Putamen (tissue), 1 donor: ENCODE measurements at places on chromosomes 2 and 18.

GRCh38 chr18:79922971-79923411 is 28.5 kb downstream of the SLC66A2 start:
- DNase-seq, result no peak

- DNase-seq, result no peak
Observed at GRCh38 chr2:215598376-215598975, 162.6 kb upstream of the FN1 start.

GRCh38 chr2:235002198-235003095 is 50.6 kb downstream of the SH3BP4 start:
- DNase-seq, result no peak

DNA sequence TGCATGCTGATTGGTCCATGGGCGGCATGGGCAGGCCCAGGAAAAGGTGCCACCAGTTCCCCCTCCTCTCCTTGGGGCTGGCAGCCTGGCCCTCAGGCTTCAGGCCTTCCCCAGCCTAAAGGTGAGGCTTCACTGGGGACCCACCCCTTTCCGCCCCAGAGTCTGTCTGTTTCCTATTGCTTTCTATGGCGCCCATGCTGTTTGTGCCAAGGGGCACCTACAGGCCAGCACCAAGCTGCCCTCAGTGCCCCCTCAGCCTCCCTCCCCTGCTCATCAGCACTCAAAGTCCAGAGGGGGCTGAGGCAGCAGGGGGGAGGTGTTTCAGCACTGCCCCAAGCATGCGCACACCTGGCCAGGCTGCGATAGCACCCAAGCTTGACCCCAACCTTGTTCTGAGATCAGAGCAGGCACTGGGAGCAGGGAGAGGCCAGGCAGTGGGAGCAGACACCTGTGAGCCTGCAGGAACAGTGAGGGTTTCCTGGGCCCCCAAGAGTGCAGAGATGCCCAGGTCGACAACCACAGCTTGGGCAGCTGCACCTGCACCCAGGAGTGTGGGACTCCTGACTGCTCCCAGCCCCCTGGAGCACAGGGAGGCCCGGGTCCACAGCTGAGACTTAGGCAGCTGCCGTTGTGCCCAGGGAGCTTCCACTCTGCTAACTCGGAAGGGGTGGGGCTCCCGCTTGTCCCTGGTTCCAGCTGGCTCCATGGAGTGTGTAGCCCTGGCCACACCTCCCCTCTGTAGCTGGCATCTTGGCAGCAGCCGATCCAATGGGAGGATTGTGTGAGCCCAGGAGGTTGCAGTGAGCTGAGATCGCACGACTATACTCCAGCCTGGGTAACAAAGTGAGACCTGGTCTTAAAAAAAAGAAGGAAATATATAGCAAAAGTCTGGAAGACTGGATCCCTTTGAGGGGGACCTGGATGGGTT is 69.1 kb downstream of the NCAPH start:
- peak; percentile 64 for DNase-seq

- no peak for DNase-seq
Observed at GRCh38 chr2:227185615-227186232, 21.3 kb downstream of the COL4A3 start.

GRCh38 chr2:76169276-76170008 is 458.7 kb upstream of the GCFC2 start:
- no peak for DNase-seq

- no peak for DNase-seq
Observed at GRCh38 chr18:49491534-49491856, 4.5 kb upstream of the C18orf32 start.

GRCh38 chr18:70672581-70672980 is 383.7 kb downstream of the SOCS6 start:
- DNase-seq, result no peak

GRCh38 chr18:75358928-75359327 is 68.6 kb downstream of the SMIM21 start:
- DNase-seq, result no peak

- DNase-seq, result no peak
Observed at GRCh38 chr2:238816291-238816690, 31.6 kb upstream of the TWIST2 start.

DNA sequence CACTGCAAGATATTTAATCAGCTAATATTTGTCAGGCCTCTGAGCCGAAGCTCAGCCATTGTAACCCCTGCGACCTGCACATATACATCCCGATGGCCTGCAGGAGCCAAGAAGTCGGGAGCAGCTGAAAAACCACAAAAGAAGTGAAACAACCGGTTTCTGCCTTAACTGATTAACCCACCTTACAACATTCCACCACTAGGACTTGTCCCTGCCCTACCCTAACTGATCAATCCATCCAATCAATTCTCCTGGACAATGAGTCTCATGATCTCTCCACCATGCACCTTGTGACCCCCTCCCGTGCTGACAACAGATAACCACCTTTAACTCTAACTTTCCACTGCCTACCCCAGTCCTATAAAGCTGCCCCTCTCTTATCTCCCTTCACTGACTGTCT is 945.4 kb upstream of the GYPC start:
- no peak for DNase-seq

- no peak for DNase-seq
Observed at GRCh38 chr18:25805939-25806338, 284.5 kb downstream of the SS18 start.

DNA sequence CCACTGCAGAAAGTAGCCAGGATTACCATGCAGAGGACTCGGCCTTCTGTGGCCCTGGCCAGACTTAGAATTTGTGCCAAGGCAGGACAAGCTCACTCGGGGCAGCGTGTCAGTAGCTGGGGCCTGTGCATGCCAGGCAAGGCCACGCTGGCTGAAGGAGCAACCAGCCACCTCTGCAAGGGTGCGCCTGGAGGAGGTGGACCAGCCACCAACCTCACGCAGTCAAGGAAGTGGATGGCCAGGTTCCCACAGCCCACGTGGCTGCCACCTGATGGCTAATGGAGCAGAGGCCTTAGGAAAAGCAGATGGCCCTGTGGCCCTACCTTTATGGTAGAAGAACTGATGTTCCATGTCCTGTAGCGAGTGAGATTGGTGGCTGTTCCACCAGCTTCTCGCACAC is 107.9 kb downstream of the CCDC74A start:
- DNase-seq, result no peak

DNA sequence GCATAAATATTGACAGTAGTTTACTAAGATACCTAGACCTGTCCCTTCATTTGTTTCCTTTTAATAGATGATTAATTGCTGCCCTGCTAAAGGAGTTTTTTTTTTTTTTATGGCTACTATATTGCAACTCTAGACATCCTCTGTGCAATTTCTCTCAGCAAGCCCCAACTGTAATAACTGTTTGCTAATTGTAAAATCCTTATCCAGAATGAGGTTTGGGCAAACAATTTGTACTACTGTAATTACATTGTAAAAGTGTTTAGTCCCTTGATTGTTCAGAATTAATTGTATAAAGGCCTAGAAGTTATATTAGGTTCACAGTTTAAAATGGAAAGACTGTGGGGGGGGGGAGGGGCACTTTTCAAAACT is 3.7 kb upstream of the MEIS1 start:
- DNase-seq, result no peak

- DNase-seq, result no peak
Observed at GRCh38 chr2:127911737-127912136, 26.0 kb upstream of the AMMECR1L start.

- no peak for DNase-seq
Observed at GRCh38 chr2:119734047-119734446, 25.7 kb upstream of the PTPN4 start.

DNA sequence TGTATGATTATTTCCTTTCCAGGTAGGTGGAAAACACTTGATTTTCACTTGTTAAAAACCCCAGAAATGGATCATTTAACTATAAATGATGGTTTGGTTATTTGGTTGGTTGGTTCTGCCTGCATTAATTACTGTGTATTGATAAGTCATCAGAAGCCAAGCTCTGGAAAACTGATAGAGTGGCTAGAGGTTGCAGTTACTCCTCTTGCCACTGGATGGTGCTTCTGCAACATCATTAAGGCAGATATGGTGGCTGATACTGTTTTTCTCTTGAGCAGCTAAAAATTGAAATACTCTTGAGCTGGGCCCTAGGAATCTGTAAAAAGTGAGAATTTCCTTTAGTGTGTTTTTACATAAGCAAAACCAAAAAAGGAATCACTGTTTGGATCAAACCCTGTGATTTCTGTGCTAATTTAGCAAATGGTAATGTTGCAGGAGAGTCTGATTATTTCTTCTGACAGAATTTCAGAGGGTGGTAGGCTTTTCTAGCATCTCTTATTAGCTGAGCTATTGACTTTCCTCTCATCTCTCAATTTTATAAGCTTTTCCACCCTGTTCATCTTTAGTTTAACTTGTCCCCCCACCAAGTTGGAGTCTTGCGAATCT is 54.3 kb downstream of the RAB10 start:
- peak; percentile 47 for DNase-seq

DNA sequence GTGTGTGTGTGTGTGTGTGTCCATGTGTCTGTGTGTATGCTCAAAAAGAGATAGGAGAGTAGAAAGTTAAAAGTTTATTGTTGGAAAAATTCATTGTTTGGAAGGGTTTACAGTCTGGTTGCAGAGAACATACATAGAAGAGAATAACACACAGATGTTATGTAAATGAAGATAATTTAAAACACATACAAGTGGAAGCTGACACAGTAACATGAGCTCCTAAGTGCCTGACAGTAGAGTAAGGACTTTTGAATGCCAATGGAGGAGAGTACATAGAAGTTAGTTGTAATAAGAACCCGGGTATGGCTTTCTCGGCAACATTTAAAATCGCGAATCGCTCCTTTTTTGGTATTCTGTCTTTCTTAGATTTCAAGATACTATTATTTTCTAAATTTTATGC is 137.0 kb upstream of the FANCL start:
- no peak for DNase-seq

DNA sequence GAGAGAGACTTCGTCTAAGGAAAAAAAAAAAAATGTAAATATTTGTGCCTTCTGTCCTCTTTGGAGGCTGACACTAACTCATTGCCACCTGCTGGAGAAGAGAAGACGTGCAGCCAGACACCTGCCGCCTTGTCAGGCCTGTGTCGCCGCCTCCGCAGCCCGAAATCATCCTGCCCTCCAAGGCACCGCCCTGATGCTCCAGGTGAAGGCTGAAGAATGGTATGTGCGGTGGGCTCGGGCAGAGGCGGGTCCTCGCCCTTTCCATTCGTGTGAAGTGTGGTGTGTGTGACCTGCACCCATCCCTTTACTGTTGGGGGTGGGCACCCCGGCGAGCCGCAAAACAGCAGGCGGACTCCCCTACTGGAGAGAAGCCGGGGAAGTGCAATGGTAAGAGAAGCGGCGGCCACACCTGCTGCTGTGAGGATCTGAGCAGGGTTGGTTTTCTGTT is 60.4 kb downstream of the FAM161A start:
- DNase-seq, result peak; percentile 16

DNA sequence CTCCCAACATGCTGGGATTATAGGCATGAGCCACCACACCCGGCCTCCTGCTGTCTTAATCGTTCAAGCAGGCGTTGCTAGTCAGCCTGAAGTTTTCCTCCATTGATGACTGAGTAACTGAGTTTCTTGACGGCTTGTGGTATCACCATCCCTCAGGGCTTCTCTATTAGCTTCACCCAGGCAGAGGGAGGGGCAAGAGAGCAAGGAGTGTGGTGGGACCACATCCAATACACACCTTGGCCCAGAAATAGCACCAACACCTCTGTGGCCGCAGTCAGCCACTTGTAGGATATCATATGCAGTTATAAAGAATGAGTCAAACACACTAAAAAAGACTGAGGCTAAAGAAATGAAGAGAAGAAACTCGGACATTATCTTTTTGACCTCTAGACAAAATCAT is 1009.4 kb upstream of the CELF4 start:
- DNase-seq, result no peak

DNA sequence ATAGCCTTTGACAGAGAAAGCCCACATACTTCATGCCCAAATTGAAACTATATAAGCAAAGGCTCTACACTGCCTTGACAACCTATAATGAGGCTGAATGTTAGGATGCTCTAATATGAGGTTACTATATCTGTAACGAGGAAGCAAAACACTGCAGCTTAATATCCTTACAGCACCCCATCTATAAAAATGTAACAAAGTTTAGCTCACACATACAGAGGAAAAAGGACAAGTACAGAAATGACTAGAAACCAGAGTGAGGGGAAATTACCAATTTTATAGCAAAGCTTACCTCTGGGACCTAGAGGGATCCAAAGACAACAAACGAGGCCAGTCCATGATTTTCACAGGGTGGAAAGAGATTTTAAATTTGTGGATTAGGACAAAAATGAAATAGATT is 138.5 kb downstream of the COL4A4 start:
- DNase-seq, result no peak

GRCh38 chr2:207260947-207261346 is 95.2 kb upstream of the KLF7 start:
- DNase-seq, result no peak

GRCh38 chr2:166841152-166841551 is 47.1 kb upstream of the XIRP2 start:
- no peak for DNase-seq

GRCh38 chr2:238703436-238703835 is 144.4 kb upstream of the TWIST2 start:
- DNase-seq, result no peak

GRCh38 chr2:237235383-237236095 is 149.8 kb downstream of the COPS8 start:
- DNase-seq, result no peak

DNA sequence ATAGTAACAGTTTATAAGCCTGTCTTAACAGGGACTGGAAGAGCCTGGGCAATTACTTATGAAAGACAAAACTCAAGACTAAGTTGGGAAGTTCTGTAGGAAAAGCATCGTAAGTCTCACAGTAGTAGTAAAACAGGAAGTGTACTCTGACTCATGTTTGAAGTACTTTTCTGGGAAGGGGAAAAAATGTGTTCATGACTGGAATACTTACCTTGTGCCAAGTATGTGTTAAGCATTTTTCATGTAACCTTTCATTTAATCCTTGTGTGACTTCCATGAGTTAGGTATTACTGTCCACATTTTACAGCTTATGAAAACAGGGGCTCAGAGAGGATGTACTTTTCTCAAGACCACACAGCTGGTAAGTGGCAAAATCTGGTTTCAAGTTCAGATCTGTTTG is 13.7 kb upstream of the SKOR2 start:
- DNase-seq, result no peak

- DNase-seq, result no peak
Observed at GRCh38 chr2:46278952-46279351, 18.3 kb upstream of the EPAS1 start.

GRCh38 chr2:46258937-46259776 is 38.0 kb upstream of the EPAS1 start:
- no peak for DNase-seq
